T-helper 17 cell (primary cell): ENCODE measurements at places on chromosomes 16 and 17. TPM values are rescaled to one million over a fixed set of nuclear protein-coding genes. Genes with fewer than 3 reads are reported as not detected.

- H3K27ac ChIP-seq: no peak within 1 kb of the TSS
- peaks cover 64% of the 10 kb centered on the region for H3K27me3 ChIP-seq
- no peak for DNase-seq
- H3K4me1 ChIP-seq: peaks cover 10% of the 10 kb centered on the region
Observed at GRCh38 chr17:15341385-15341849, at the start of gene TEKT3. TEKT3 (minus strand) TSS chr17:15341597; CDS start chr17:15331585, 10,012 bp downstream.

DNA sequence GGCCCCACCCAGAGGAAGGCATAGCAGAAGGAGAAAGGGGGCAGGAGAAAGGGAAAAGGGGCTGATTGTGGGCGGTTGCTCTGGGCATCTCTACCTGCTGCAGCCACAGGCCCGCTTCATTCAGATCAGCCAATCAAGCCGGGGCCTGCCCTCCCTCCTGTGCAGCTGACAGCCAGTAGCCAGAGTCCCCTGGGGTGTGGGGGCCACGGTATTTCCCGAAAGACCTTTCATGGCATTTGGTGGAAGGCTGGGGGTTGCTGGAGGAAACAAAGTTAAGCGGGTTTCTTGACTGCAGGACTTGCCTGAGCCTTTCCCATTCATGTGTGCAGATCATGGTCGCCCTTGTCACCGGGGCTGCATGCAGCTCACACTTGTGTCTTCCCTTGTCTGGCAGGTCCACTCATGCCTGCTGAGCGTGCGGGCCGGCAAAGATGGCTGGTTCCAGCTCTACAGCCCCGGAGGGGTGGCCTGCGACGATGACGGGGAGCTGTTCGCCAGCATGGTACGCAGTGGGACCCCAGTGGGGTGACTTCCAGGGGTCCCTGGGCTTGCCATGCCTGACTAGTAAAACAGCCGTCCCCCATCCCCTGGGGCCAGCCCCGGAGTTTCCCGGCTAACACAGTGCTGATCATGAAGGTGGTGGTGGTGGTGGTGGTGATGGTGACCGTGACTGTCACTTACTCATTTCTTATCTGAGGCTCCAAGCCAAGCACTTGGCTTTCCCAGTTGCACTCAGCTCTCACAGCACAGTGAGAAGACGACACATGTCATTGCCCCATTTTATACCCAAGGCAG, 82.7 kb upstream of the PLCG2 start:
- peaks cover 5% of the 10 kb centered on the region for H3K36me3 ChIP-seq
- H3K4me3 ChIP-seq: no peak overlapping the region
- no peak overlapping the region for H3K27ac ChIP-seq
- no peak for DNase-seq
- no peaks in the 10 kb centered on the region for H3K27me3 ChIP-seq
- peaks cover 11% of the 10 kb centered on the region for H3K4me1 ChIP-seq

DNA sequence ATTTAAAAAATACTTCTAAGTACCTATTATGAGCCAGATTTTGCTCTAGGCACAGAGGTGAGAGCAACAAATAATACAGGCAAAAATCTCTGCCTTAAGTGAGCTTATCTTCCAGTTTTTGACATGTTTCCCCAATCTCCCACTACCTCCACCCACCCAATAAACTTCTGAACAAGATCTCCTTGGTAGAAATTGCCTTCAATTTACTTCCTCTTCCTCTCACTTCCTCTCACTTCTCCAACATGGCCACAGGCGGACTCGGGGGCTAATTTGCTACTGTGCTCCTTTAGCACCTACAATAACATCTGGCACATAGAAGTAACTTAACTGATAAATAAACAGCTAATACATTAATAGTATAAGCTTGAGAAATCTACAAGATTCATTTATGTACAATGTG, 82.6 kb downstream of the CACNG1 start:
- H3K27ac ChIP-seq: peak overlapping the region; percentile 79
- H3K4me1 ChIP-seq: peaks cover 10% of the 10 kb centered on the region
- H3K4me3 ChIP-seq: no peak overlapping the region
- H3K27me3 ChIP-seq: no peaks in the 10 kb centered on the region
- no peak for DNase-seq
- H3K36me3 ChIP-seq: peaks cover 2% of the 10 kb centered on the region

- peaks cover 3% of the 10 kb centered on the region for H3K4me1 ChIP-seq
- DNase-seq: no peak
- no peaks in the 10 kb centered on the region for H3K36me3 ChIP-seq
Observed at GRCh38 chr16:54655121-54655590, 275.5 kb upstream of the IRX5 start.

NPIPB2 gene
- 13.6 TPM for total RNA-seq

- H3K27ac ChIP-seq: peak overlapping the region; percentile 92
- H3K4me3 ChIP-seq: peak overlapping the region; percentile 62
- H3K36me3 ChIP-seq: no peaks in the 10 kb centered on the region
- DNase-seq: no peak
- H3K27me3 ChIP-seq: no peaks in the 10 kb centered on the region
Observed at GRCh38 chr17:51029142-51029541, 91.5 kb downstream of the SPAG9 start.

SNAI3 gene
- 7.7 TPM for total RNA-seq

GRCh38 chr17:55238931-55239297, 25.8 kb upstream of the HLF start:
- peaks cover 19% of the 10 kb centered on the region for H3K4me1 ChIP-seq
- DNase-seq: no peak
- peak overlapping the region; percentile 92 for H3K27ac ChIP-seq
- no peaks in the 10 kb centered on the region for H3K36me3 ChIP-seq
- peak overlapping the region; percentile 89 for H3K4me3 ChIP-seq
- no peaks in the 10 kb centered on the region for H3K27me3 ChIP-seq

OR2C1 gene
- total RNA-seq: not detected

KRTAP4-4 gene
- total RNA-seq: not detected

GRCh38 chr16:85500220-85500619, 112.9 kb upstream of the GSE1 start:
- no peaks in the 10 kb centered on the region for H3K27me3 ChIP-seq
- no peak overlapping the region for H3K27ac ChIP-seq
- peaks cover 6% of the 10 kb centered on the region for H3K4me1 ChIP-seq
- H3K36me3 ChIP-seq: no peaks in the 10 kb centered on the region
- no peak for DNase-seq

GRCh38 chr16:85623250-85623649, 10.1 kb downstream of the GSE1 start:
- H3K27me3 ChIP-seq: no peaks in the 10 kb centered on the region
- DNase-seq: no peak
- no peaks in the 10 kb centered on the region for H3K36me3 ChIP-seq
- no peak overlapping the region for H3K4me3 ChIP-seq

- peaks cover 43% of the 10 kb centered on the region for H3K4me1 ChIP-seq
- no peaks in the 10 kb centered on the region for H3K27me3 ChIP-seq
- peaks cover 7% of the 10 kb centered on the region for H3K36me3 ChIP-seq
- no peak for DNase-seq
- H3K4me3 ChIP-seq: peak overlapping the region; percentile 71
Observed at GRCh38 chr16:2770057-2770951, 6.8 kb downstream of the ELOB start.

- H3K4me1 ChIP-seq: peaks cover 13% of the 10 kb centered on the region
- H3K27ac ChIP-seq: peak overlapping the region; percentile 81
- peak overlapping the region; percentile 82 for H3K4me3 ChIP-seq
- H3K27me3 ChIP-seq: no peaks in the 10 kb centered on the region
Observed at GRCh38 chr17:7851438-7852261, 3.2 kb upstream of the TMEM88 start.

- H3K27ac ChIP-seq: no peak overlapping the region
- peaks cover 10% of the 10 kb centered on the region for H3K27me3 ChIP-seq
- no peak overlapping the region for H3K4me3 ChIP-seq
- no peak for DNase-seq
- H3K36me3 ChIP-seq: peaks cover 2% of the 10 kb centered on the region
Observed at GRCh38 chr17:72434991-72435618, 314.3 kb downstream of the SOX9 start.

GRCh38 chr16:9090101-9090959, 1.1 kb upstream of the HAPSTR1 start:
- H3K4me3 ChIP-seq: peak overlapping the region; percentile 91
- no peaks in the 10 kb centered on the region for H3K27me3 ChIP-seq
- peak overlapping the region; percentile 89 for H3K27ac ChIP-seq
- H3K36me3 ChIP-seq: peaks cover 11% of the 10 kb centered on the region
- H3K4me1 ChIP-seq: peaks cover 32% of the 10 kb centered on the region
- peak; percentile 31 for DNase-seq

DNA sequence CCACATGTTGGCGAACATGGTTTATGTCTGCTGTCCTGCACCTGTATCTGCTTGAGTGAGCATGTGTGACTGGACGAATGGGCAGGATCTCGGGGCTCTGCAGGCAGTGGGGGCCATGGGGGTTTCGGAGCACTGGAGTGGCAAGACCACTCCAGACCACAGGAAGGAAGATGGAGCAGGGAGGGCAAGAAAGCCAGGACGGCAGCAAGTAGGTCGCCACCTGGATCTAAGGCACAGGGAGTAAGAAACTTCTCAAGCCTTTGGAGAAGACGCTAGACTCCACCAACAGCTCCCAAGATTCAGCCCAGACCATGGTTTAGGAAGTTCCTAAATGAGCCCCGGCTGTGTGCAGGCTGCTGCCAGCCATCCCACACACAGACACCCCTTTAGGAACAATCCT, 32.8 kb upstream of the C16orf95 start:
- H3K27ac ChIP-seq: no peak overlapping the region
- peaks cover 4% of the 10 kb centered on the region for H3K36me3 ChIP-seq
- DNase-seq: no peak
- no peak overlapping the region for H3K4me3 ChIP-seq
- H3K27me3 ChIP-seq: no peaks in the 10 kb centered on the region

MRPL38 gene
- total RNA-seq: 93.8 TPM

RFFL gene
- 71.0 TPM for total RNA-seq

- peaks cover 35% of the 10 kb centered on the region for H3K4me1 ChIP-seq
- H3K27me3 ChIP-seq: no peaks in the 10 kb centered on the region
- no peaks in the 10 kb centered on the region for H3K36me3 ChIP-seq
Observed at GRCh38 chr16:67460168-67460567, 20.8 kb downstream of the ATP6V0D1 start.

GRCh38 chr17:36728030-36728991, 126.9 kb downstream of the MRM1 start:
- peaks cover 24% of the 10 kb centered on the region for H3K27me3 ChIP-seq
- peak overlapping the region; percentile 72 for H3K4me3 ChIP-seq
- DNase-seq: no peak

DNA sequence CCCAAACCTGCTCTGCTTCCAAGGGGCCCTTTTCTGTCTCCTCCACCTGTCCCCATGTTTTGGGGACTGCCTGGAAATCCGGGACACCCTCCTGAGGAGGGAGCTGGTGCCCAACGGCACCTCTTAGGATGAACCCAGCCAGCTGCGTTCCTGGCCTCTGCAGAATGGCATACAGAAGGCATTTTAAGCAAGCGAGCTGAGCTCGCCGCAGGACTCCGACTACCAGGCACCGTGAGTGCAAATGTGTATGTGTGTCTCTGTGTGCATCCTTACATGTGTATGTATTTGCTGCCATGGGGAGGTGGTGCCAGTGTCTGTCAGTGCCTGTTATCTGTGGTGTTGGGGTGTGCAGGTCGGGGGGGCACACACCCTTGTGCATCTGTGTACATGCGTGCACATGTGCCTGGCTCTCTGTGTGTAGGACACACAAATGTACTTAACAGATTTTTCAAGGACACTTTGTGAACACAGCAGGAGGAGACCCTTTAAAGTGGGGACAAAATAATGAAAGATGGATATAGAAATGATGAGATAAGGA, 39.3 kb downstream of the ABAT start:
- H3K4me3 ChIP-seq: no peak overlapping the region
- H3K36me3 ChIP-seq: peaks cover 4% of the 10 kb centered on the region
- no peak overlapping the region for H3K27ac ChIP-seq

DNA sequence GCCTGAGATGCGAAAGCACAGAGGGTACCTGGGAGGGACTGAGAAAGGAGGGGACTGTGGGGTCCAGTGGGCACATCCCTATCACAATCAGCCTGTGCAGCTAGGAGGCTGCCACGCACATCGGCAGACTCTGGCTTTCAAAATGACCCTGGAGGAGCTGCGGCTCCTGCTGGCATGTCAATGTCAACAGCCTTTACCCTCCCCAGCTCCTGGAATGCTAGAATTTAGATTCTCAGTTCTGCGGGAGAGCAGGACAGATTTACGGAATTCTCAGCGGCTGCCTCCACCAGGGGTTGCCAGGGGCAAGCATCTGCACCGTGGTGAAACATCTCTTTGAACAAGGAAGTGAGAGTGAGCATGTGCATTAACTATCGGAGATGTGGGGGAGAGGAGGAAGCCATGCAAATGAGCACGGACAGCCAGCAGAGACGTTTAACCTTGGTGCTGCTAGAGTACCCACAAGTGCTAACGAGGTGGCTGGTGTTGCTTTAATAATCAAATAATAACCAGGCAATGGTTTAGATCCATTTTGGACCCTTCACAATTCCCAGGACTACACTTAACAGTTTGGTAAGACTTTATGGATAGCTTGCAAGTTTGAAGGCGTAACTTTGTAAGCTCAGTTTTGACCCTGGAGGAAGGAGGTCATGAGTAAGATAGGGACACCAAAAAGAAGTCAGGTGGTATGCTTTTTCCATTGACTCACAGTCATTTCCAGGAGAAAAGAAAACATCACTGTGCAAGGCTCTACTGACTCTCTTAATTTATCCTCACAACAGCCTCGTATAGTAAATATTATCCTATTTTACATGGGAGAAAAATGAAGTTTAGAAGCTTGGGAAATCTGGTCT, 54.1 kb downstream of the XYLT1 start:
- H3K36me3 ChIP-seq: peaks cover 2% of the 10 kb centered on the region
- no peak for DNase-seq
- H3K27ac ChIP-seq: peak overlapping the region; percentile 97
- no peaks in the 10 kb centered on the region for H3K27me3 ChIP-seq
- H3K4me3 ChIP-seq: peak overlapping the region; percentile 93
- peaks cover 44% of the 10 kb centered on the region for H3K4me1 ChIP-seq

NPB gene
- total RNA-seq: not detected

DNA sequence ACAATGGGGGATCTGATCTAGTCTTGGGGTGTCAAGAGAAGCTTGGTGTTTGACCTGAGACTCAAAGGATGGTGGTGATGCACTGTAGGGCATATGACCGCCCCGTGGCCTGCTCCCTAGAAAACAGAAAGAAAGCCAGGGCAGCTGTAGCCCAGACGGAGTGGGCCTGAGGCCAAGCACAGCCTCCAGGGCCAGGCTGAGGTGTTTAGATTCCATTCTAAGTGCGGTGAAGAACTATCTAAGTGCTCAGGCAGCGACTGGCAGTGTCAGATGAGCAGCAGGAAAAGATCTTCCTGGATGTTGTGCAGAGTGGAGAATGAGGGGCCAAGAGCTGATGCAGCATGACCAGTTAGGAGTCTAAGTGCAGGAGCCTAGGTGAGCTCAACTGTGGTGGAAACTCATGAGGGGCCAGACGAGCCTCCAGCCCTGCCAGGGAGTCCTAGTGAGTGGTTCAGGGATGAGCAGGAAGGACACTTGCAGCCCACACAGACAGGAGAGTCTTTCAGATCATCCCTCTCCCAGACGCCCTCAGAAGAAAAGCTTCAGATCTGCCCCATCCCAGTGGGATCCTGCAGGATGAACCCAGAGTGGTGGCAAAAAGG, 314.2 kb upstream of the CCL2 start:
- no peak for DNase-seq
- peaks cover 56% of the 10 kb centered on the region for H3K27me3 ChIP-seq
- H3K4me1 ChIP-seq: peaks cover 4% of the 10 kb centered on the region
- no peak overlapping the region for H3K27ac ChIP-seq
